ENCODE measurements at places on chromosomes 3 and 15.

DNA sequence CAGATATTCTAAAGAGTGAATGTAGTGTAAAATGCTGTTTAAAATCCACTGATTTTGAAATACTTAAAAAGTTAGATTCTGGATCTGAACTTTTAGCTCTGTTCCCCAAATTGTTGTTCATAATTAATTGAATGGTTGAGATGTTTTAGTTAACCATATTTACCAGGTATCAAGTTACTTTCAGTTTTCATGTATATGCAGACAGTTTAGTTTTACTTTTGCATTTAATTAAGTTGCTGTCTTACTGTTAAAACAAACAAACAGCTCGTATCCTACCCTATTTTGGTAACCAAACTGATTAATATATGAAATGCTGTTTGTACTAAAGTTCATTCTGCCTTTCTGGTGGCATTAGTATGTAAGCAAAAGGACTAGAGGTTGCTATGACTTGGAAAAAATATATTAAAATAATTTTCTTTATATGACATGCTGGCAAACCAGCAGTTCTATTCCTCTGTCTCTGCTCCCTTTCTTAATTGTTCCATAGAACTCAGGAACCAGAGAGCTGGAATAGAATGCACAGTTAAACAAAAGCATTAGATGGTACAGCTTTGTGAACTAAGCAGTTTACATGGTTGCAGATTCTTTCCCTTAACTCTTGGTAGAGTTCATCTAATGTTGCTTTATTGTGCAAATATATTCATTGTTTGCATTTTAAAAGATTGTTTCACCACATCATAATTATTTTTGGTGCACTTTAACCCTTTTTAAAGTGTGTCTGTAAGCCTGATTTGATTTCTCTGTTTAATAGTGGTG is 39.5 kb upstream of the SCAANT1 start:
- no peak for DNase-seq

GRCh38 chr15:72184165-72184811 is 13.3 kb downstream of the GRAMD2A start:
- no peak for DNase-seq

GRCh38 chr15:98288091-98288590 is 327.6 kb downstream of the ARRDC4 start:
- no peak for DNase-seq

DNA sequence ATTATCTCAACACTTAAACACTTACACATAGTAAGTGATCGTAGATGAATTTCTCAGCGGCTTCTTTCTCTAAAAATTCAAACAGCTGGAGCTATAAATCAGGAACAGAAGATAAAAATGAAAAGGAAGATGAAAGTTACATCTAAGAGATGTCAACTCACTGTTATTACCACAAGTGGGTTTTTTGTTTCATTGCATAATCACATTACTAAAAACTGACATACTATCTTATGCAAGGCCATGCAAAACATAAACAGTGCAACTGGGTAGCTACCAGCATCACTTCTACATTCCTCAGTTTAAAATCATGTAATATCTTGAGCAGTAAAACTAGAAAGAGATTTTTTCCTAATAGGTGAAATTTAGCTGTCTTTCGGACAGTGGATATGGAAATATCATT is 14.9 kb downstream of the MINDY4B start:
- DNase-seq: no peak

GRCh38 chr3:183074261-183074660 is 25.0 kb downstream of the MCCC1 start:
- DNase-seq: no peak

DNA sequence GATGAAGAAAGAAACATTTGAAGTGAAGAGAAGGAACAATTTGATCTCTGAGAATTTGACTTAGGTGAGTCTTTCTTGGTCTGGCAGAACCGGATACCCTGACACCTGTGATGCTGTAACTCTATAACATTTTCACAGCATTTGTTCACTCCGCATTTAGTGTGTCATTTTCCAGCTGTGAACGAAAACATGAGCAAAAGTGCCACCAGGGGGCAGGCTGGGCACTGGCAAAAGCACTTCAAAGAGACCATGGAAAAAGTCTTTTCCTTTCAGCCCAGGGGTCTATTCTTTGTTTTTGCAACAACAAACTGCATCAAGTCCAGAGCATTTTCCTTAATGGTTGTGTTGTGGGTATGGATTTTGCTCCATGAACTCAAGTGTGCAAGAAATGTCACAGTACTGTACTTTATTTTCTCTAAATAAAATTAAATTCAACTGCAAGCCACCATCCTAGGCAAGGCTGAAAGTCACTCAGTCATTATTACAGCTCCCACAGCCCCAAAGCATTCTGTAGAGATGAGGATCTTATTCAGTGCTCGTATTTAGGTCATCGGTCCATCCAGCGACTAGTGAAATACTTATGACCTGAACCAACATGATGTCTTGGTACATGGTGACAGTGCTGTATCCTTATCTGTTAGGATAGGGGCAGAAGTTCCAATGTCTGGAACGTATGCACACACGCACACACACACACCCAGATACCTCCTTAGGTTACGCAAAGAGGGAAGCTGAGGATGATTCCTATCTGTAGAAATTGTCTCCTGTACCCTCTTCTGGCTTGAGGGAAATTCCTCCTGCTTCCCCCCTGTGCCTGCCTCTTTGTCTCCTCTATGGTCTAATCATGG is 125.5 kb downstream of the GADL1 start:
- peak; percentile 53 for DNase-seq

DNA sequence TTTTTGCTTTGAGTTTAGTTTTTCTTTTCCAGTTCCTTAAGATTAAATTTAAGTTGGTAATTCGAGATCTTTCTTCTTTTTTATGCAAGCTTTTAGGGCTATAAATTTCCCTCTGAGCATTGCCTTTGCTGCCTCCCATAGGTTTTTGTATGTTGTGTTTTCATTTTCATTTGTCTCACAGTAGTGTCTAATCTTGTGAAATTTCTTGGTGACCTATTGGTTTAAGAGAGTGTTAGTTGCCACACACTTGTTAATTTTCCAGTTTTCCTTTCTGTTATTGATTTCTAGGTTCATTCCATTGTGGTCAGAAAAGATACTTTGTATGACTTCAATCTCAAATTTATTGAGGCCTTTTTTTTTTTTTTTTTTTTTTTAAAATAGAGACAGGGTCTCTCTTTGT is 18.3 kb upstream of the IL20RB start:
- no peak for DNase-seq

- DNase-seq: no peak
Measured at GRCh38 chr3:56453011-56453410, 15.3 kb downstream of the ERC2 start.

DNA sequence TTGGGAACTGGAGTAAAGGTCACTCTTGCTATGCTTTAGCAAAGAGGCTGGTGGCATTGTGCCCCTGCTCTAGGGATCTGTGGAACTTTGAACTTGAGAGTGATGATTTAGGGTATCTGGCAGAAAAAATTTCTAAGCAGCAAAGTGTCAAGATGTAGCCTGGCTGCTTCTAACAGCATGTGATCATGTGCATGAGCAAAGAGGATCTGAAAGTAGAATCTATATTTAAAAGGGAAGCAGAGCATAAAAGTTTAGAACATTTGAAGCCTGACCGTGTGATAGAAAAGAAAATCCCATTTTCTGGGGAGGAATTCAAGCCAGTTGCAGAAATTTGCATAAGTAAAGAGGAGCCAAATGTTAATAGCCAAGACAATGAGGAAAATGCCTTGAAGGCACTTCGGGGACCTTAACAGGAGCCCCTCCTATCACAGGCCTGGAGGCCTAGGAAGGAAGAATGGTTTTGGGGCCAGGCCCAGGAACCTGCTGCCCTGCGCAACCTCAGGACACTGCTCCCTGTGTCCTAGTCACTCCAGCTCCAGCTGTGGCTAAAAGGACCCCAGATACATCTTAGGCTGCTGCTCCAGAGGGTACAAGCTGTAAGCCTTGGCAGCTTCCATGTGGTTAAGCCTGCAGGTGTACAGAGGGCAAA is 212.2 kb upstream of the LINGO1 start:
- DNase-seq: no peak

DNA sequence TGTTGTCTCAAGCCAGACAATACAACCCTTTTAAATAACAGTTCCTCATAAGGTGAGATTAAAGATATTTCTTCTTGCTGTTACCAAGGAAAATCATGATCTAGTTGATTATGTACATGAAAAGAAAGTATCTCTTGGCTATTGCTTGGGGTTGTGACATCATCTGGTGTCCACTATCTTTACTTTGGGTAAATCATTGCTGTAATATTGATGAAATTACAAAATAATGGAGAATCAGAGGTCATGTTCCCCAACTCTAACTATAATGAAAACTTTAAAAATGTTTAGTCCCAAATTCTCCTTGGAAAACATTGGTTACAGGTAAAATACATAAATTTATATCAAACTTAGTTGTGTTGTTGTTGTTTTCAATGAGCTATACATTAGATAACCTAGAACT is 142.2 kb downstream of the ARPP21 start:
- DNase-seq: no peak

DNA sequence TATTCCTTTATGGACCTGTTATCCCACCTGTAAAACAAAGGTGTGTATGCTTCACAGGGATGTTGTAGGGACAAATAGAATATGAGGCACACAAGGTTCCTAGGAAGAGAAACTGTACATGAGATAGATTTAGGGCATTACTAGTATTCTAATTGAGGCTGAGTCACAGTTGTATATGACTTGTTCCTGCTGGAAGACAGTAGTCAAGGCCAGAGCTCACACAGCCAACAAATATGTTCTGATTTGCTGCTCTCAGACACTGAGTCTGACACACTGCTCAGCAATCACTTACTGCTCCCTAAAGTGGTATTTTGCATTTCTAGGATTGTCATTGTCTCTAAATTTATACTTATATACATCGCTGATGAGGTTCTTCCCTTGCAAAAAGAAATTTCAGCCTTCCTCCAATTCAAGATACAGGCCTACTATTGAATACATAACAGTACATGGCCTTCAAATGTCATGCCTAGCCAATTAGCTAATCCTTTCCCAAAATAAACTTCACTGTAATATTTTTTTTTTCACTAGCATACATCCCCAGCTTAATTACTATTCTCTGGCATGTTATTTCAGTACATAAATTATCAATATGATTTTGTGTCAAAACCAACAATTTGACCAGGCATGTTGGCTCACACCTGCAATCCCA is 69.8 kb downstream of the TIGIT start:
- no peak for DNase-seq

Measured in C1 segment of cervical spinal cord (tissue), 14 donors.